ENCODE measurements at places on chromosomes 2 and 18. TPM values are rescaled to one million over a fixed set of nuclear protein-coding genes. Genes with fewer than 3 reads are reported as not detected.

DNA sequence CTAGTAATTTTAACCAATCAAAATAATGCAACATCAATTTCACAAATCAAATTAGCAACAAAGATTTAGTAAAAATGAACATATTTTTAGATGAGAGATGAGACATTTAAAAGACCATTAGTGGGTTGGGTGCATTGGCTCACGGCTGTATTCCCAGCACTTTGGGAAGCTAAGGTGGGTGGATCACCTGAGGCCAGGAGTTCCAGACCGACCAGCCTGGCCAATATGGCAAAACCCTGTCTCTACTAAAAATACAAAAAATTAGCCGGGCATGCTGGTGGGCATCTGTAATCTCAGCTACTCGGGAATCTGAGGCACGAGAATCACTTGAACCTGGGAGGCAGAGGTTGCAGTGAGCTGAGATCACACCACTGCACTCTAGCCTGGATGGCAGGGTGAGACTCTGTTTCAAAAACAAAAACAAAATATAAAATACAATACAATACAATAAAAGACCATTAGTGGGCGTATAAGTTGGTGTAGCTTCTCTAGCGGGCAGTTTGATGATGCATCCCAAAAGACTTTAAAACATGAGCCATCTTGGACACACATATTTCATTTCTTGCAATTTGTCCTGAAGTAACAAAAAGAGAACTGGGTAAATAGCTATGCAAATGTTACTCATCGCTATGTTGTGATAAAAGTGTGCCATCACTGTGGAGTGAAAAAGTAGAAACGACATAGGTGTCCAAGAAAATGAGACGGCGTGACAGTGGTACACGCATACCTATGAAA, 101.8 kb downstream of the COL6A3 start:
- no peak overlapping the region for H3K27ac ChIP-seq
- no peak overlapping the region for H3K4me3 ChIP-seq
- DNase-seq, result no peak
- no peaks in the 10 kb centered on the region for H3K36me3 ChIP-seq
- H3K4me1 ChIP-seq, result no peaks in the 10 kb centered on the region

- H3K4me3 ChIP-seq, result no peak overlapping the region
- DNase-seq, result no peak
- H3K4me1 ChIP-seq, result peaks cover 18% of the 10 kb centered on the region
- no peaks in the 10 kb centered on the region for H3K27me3 ChIP-seq
Observed at GRCh38 chr18:77077401-77077800, 55.2 kb downstream of the MBP start.

DNA sequence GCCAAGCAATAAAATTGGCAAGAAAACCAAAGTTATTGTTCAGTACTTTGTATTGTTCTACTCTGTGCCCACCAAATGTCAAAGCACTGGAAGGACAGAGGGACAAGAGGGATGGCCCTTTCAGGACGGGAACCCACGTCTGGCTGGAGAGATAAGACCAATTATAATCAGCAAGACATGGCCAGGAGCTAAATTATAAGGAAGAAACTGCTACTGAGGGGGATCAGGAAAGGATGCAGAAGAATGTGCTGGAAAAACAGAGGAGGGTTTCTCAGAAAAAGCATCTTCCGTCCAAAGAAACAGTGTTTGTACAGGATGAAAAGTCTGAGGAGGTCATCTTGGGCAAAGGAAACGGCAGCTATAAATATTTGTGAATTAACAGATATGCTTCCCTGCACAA, 46.4 kb upstream of the NARS1 start:
- H3K4me3 ChIP-seq, result no peak overlapping the region
- no peaks in the 10 kb centered on the region for H3K27me3 ChIP-seq
- no peak overlapping the region for H3K27ac ChIP-seq
- H3K36me3 ChIP-seq, result peaks cover 22% of the 10 kb centered on the region
- no peak for DNase-seq

DNA sequence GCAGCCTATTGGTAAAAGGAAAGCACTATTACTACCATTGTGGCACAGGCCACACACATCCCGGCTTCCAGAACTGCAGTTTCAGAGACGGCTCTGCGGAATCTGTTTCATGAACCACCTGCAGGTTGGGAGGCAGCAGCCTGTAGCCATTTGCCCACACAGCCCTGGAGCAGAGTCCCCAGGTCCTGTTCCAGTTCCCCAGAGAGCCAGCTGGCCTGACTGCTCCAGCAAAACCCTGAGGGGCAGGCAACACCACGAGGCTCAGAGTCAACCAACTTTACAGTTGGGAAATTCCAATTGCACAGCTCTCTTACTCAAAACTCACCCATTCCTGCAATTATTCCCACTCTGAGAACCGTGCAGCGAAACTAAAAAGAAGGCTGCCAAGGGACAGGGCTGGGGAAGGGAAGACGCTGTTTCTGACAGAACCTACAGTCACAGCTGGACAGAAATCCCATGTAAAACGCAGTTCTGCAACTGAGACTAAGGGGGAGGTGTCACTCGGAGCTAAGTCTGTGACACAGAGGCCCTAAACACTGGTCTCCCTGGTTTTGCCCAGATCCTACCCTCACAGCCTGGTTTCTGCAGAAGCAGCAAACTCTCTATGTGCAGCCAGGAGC, 219.4 kb downstream of the TMEM163 start:
- H3K4me1 ChIP-seq, result no peaks in the 10 kb centered on the region
- H3K27me3 ChIP-seq, result no peaks in the 10 kb centered on the region
- DNase-seq, result no peak
- no peak overlapping the region for H3K4me3 ChIP-seq
- H3K36me3 ChIP-seq, result no peaks in the 10 kb centered on the region

GRCh38 chr2:165796819-165797530, 2.9 kb upstream of the GALNT3 start:
- no peaks in the 10 kb centered on the region for H3K36me3 ChIP-seq
- H3K4me3 ChIP-seq, result no peak overlapping the region
- peaks cover 22% of the 10 kb centered on the region for H3K4me1 ChIP-seq
- H3K27ac ChIP-seq, result no peak overlapping the region
- DNase-seq, result no peak

Gene CYP26B1
- 3.9 TPM for total RNA-seq

Gene CRYGC
- total RNA-seq, result not detected

Data from PC-3 (cell line).